ENCODE measurements at places on chromosomes 12 and 14.
A peak's percentile ranks its signal among the peaks of the same experiment; 100 is the strongest.

DNA sequence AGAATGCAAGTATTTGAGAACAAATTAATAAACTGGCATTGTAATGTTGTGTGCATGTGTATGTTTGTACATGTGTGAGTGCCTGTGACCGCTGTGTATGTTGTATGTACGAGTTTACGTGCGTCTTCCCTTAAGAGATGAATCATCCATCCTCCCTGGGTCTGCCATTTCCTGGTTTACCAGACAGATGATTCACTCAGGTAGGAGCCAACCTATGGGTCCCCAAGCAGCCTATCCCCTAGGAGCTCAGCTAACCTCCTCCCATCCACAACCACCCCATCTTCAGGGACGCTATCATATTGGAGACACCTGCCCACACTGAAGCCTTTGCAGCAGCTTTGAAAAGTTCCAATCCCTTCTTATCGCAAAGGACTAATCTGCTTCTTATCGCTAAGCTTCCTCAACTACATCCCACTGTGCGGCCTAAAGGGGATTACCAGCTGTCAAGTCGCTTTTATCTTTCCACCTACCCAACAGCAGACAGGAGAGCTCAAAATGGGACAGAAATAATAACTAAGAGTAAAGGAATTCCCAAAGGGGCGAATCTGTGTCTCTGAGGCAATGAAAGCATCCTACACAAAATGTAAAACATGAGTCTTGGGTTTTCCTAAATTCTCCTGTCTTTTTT lies 81.5 kb upstream of the TMCC3 start:
- DNase-seq = no peak

GRCh38 chr14:75614179-75614578 lies 35.8 kb downstream of the FLVCR2 start:
- no peak for DNase-seq

GRCh38 chr12:76471579-76471978 lies 88.0 kb downstream of the OSBPL8 start:
- DNase-seq = no peak

DNA sequence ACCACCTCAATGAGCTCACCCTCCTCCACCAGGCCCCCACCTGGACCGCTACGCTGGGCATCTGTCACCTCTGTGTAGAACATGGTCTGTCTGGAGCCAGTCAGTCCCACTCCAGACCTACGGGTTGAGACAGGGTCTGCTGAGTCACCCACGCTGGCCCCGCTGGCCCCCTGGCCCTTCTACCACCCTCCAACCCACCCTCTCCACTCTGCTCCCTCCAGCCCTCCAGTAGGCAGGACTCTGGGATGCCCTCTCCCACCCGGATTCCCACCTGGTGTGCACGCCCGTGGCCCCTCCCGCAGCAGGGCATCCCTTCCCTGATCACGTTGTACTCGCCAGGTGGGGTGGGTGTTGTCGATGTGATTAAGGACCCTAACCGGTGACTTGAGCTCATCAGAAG lies 4.6 kb upstream of the JAG2 start:
- DNase-seq = no peak

DNA sequence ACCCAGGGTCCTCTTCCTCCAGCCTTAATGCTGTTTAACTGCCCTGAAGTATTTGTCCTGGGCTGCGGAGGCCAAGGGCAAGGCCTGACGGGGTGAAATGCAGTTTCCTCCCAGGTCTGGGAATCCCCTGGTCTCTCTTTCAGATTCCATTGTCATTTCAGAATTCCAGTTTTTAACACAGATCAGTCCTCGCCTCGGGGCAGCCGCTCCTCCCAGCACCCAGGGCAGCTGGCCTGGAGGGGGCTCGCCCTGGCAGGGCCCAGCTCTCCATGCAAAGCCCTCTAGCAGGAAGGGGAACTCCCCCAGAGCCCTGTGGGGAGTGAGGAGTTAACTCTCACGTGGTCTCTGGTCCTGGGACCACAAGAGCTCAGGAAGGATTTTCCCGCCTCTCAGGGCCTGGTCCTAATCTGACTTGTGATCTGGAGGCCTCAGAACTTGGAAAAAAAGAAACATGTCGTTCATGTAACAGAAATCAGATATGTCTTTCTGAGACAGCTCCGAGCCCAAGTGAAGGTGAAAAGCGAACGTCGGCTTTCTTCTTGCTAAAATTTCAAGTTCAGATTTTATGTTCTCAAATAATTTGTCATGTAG lies 265.6 kb upstream of the SFSWAP start:
- DNase-seq = no peak

DNA sequence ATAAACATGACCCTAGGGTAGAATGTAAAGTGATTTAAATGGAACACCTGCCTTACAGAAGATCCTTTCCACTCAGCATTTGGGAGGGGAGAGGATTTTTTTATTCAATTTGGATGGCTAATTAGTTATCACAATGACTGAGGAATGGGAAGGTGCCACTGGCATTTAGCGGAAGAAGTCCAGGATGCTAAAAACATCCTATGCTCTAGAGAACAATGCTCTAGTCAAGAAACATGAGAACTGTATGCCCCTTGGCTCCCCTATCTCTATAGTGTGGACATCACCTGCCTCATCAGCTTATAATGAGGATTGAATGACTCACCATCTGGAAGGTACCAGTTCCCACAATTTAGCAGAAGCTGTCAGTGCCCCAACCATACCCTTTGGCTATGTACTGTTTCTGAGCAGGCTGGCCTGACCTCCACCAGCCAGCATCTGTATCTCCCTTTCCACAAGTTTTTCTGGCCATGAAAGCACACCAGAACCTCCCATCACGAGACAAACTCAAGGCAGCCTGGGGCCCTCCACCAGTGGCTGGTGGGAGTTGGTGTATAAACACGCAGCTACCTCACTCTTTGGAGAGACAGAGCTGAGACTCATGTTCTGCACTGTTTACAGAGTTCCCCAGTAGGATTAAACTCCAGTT lies 109.7 kb upstream of the VASH1 start:
- DNase-seq = no peak

DNA sequence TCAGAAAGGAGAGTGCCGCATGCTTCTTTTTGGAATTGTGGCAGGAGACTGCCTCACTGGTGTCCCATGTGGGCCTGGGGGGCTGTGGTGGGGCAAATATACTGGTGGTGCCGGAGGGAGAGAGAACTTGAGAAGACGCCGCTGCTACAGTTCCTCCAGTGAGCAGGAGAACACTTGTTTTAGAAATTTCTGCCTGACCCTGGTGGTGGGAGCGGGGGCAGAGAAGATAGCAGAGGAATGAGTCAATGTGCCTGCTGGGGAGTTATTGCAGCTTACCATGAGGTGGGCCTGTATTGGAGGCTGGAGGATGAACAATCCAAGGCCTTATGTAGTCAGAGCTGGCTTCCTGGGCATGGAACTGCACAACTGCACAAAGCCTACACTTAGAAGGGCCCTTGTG lies 211.8 kb downstream of the SNAPC1 start:
- DNase-seq = peak; percentile 29

DNA sequence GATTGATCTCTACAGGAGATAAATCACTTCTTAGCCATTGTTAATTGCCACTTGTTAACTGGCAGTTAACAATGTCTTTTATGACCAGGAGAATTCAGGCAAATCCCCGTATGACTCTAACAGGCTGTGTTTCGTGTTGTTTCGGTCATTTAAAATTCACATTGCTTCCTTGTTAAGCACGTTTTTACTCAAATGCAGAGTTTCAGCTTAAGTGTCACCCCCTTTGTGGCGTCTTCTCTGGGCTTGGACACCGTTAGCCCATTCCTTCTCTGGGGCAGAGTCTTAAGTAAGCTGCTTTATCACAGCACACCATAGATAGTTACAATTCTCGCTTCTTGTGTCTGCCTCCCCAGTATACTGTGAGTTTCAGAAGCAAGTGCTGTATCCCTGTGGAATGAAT lies 205.4 kb downstream of the EPS8 start:
- no peak for DNase-seq

- no peak for DNase-seq
Measured at GRCh38 chr14:100067971-100068959, 3.0 kb downstream of the EVL start.

DNA sequence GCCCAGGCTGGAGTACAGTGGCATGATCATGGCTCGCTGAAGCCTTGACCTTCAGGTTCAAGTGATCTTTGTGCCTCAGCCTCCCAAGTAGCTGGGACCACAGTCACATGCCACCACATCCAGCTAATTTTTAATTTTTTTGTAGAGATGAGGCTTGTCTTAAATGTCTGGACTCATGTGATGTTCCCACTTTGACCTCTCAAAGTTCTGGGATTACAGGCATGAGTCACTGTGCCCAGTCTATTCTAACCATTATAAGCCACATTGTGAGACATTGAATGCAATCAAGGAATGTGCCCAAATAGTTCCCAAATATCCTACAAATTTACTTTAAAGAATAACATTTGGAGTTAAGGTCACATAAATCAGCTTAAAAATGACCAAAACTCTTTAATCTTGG lies 130.7 kb upstream of the ARID2 start:
- DNase-seq = no peak

DNA sequence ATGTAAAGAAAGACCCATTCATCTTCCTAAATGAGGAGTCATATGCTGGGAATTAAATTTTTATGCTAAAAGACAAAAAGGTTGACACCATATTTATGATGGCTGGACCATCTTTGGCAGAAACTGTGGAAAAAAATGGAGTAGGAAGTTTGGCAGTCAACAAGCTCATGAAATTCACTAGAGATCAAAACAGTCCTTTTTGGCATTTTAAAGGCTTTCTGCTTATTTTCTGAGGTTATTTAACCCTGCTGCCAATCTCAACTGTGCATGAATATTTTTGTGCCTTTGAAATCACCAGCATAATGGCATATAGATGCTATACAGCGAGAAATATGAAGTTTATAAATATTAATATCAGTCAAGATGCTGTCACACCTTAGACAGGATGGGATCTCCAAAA lies 399.5 kb downstream of the PDZRN4 start:
- no peak for DNase-seq

- DNase-seq = peak; percentile 82
Measured at GRCh38 chr14:89855961-89856656, 98.4 kb downstream of the EFCAB11 start.

DNA sequence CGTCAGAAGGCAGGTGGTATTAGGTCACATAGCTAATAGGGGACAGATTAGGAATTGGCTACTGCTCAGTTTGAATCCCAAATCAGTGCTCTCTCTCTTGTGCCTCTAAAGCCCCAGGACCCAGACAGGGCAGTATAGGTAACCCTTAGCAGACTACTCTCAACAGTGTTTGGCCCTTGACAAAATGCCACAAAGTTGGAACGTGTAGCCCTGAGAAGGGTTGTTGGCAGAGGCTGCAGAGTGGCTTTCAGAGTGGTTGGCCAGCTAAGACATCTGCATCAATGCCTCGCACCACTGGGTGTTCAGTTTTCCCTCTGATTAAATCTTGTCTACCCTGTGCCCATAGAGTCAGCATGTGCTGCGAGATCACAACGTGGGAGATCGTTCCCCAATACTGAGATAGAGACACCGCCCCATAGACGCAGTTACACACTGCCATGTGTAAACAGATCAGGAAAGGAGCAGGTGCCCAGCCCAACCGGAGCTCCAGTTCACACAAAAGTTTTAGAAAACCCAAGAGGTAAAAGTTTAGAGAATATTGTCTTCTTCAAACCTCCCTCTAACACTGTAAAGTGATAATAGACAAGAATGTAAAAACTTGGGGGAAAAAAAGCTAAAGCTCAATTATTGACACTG lies 48.3 kb downstream of the EML1 start:
- no peak for DNase-seq

DNA sequence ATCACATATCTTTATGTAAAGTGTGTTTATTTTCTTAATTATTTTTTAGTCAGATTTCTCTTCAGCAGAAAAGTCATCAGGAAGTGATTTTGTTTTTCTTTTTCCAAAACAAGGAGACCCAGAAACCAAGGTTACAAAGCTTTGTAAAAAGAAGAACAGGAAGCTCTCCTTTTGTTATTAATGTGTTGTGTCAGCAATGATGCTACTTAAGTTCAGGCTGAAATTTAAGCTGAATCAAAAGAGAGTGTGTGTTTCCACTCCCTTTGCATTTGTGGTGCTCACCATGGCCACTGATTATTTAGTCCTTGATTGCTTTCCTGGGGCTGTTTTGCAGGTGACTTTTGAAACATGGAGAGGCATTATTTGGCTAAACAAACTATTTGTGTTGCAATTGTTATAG lies 155.3 kb upstream of the ATP2B1 start:
- no peak for DNase-seq

DNA sequence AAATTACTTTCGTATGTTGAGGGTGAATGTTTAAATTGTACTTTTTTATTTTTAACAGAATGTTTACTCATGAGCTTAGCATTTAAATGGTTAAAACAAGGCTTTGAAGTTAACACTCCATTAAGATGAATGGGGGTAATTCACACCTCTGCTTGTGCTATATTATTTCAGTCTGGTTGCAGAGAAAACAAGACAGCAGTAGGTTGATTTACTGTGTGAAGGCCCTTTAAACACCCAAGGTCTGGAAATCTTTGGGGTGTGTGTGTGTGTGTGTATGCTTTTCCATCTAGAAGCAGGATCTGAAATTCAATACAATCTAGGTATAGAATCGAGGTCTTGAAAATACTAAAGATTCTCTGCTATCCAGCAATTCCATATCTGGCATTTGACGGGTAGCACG lies 83.8 kb downstream of the SLC38A6 start:
- no peak for DNase-seq

- no peak for DNase-seq
Measured at GRCh38 chr12:49253033-49253623, 11.8 kb upstream of the TUBA1C start.
